ENCODE measurements at places on chromosomes 3 and 15. TPM values are rescaled to one million over a fixed set of nuclear protein-coding genes. Genes with fewer than 3 reads are reported as not detected.

- no peak overlapping the region for H3K27ac ChIP-seq
- H3K4me3 ChIP-seq = no peak overlapping the region
- no peaks in the 10 kb centered on the region for H3K4me1 ChIP-seq
Observed at GRCh38 chr3:10119376-10119775, 3.9 kb downstream of the BRK1 start.

DNA sequence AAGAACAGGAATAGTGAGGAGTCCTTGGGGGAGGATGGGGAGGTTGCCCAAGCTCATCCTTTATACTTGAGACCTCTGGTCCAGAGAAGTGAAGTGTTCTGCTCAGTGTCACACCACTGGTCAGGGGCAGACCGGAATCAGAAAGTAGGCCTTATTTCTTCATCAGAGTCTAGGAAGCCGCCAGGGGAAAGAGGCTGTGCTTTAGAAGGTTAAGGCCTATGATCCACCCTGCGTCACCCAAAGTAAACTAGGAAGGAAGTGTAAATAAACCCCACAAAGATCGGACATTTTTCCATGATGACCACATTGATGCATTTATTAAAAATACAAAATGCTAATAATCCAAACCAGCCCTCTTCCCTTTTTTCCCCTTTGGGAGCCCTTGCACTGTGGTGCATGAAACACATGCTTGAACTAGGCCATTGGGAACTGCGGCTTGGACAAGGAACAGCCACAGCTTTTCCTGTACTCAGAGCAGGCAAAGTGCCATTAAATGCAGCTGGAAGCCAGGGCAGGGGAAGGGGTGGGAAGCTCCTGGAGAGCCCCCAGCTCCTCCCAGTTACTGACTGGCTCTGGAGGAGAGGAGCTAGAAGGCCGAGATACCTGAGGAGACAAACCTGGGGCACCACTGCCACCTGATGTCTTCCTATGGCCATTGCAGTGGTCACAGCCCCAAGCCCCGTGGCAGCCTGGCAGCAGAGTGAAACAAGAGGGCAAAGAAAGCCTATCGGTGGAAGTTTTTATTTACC, 37.0 kb downstream of the CDC25A start:
- H3K4me3 ChIP-seq = no peak overlapping the region
- no peaks in the 10 kb centered on the region for H3K27me3 ChIP-seq
- DNase-seq = peak; percentile 85
- H3K27ac ChIP-seq = no peak overlapping the region
- peaks cover 35% of the 10 kb centered on the region for H3K4me1 ChIP-seq
- H3K36me3 ChIP-seq = peaks cover 4% of the 10 kb centered on the region

DNA sequence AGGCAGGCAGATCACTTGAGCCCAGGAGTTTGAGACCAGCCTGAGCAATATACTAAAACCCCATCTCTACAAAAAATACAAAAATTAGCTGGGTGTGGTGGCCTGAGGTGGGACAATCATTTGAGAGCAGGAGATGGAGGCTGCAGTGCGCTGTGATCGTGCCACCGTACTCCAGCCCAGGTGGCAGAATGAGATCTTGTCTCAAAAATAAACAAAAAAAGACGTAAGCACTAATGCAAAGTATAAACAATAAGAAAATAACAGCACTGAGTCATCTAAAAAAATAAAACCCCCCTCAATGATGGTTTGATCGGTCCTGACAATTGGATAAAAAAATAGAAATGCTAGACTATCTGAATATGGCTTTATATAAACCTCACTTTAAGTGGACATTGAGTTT, 3.6 kb downstream of the PPP1R2 start:
- H3K27ac ChIP-seq = no peak overlapping the region
- peaks cover 7% of the 10 kb centered on the region for H3K27me3 ChIP-seq

GRCh38 chr3:43323541-43323940, 37.2 kb downstream of the SNRK start:
- no peak for DNase-seq
- H3K27me3 ChIP-seq = no peaks in the 10 kb centered on the region
- no peak overlapping the region for H3K4me3 ChIP-seq
- no peaks in the 10 kb centered on the region for H3K36me3 ChIP-seq
- no peaks in the 10 kb centered on the region for H3K4me1 ChIP-seq
- no peak overlapping the region for H3K27ac ChIP-seq

DNA sequence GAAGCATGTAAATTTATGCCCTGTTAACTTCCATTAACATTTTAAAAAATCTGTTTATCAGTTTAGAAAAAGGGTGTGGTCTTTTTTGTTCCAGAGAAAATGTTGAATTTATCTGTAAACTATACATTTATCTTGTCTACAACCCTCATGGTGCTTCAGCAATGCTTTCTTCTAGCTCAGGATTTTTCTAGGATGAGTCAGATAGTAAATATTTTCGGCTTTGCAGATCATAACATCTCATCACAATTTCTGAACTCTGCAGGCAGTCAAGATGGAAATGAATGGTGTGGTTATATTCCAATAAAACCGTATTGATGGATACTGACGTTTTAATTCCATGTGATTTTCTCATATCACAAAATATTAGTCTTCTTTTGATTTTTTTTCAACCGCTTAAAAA, 70.5 kb upstream of the FOXB1 start:
- no peak overlapping the region for H3K27ac ChIP-seq
- H3K36me3 ChIP-seq = no peaks in the 10 kb centered on the region
- no peak for DNase-seq
- peaks cover 42% of the 10 kb centered on the region for H3K27me3 ChIP-seq

- no peak for DNase-seq
- H3K4me1 ChIP-seq = no peaks in the 10 kb centered on the region
- no peak overlapping the region for H3K27ac ChIP-seq
- H3K27me3 ChIP-seq = no peaks in the 10 kb centered on the region
- H3K4me3 ChIP-seq = no peak overlapping the region
Observed at GRCh38 chr15:39052323-39052705, 487.7 kb upstream of the RASGRP1 start.

DNA sequence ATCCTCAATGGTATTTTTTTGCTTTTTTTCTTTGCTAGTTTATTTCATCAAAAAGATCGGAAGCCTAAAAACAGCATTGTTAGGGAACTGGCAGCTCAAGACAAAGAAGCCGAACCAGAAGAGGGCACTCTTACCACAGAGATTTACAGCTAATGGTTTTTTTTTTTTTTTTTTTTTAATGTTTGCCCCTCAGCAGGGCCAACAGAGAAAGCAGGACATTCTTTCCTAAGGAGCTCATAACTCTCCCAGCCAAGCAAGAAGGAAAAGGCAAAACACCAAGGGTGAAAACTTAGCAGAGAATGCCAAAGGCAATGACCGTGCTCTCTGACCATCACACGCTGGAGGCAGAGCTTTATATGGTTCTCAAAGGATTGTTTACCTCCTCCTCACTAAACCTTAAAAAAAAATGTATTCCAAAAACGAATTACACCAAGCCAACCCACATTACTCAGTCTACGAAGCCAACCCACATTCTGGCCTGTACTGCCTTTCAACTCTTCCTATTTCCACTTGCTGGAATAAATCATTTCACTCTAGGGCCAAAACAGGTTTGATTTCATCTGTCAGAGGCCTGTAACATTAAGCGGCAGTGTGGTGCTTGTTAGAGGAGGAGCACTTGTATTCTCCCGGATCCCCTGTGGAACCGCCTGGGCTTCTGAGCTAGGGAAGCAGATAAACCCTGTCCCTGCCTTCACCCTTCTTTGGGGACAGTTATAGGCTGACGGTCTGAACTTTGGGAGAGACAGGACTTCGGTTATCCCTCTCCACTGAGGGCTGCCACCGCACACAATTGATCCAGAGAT, 35.6 kb upstream of the GYG1 start:
- H3K27ac ChIP-seq = no peak overlapping the region
- no peaks in the 10 kb centered on the region for H3K36me3 ChIP-seq
- peak; percentile 74 for DNase-seq
- no peak overlapping the region for H3K4me3 ChIP-seq

GRCh38 chr3:148173851-148174250, 523.9 kb upstream of the AGTR1 start:
- no peak overlapping the region for H3K4me3 ChIP-seq
- H3K4me1 ChIP-seq = peaks cover 14% of the 10 kb centered on the region
- no peak for DNase-seq
- H3K27me3 ChIP-seq = no peaks in the 10 kb centered on the region

- H3K36me3 ChIP-seq = no peaks in the 10 kb centered on the region
- H3K27me3 ChIP-seq = no peaks in the 10 kb centered on the region
- no peak overlapping the region for H3K27ac ChIP-seq
- no peak overlapping the region for H3K4me3 ChIP-seq
- no peak for DNase-seq
Observed at GRCh38 chr3:187025656-187026316, 95.5 kb downstream of the ST6GAL1 start.

DNA sequence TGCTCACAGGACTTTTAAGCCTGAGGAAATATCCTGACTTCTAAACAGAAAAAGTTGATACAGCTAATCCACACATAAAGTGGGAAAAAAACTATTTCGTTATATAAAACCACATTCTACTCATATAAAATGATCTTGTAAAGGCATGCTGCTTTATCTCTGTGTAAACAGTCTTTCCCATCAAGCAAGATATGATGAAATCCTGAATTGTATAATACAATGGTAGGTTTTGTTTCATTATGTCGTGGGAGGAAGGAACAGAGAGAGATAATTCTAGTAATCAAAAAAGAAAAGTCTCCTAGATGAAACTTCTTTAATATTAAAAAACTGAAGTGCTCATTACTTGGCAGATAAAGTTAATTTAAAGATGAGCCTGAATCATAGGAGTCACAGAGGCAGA, 92.6 kb upstream of the SNTN start:
- no peak for DNase-seq
- H3K27me3 ChIP-seq = no peaks in the 10 kb centered on the region
- peaks cover 12% of the 10 kb centered on the region for H3K4me1 ChIP-seq
- no peaks in the 10 kb centered on the region for H3K36me3 ChIP-seq
- H3K4me3 ChIP-seq = no peak overlapping the region
- peak overlapping the region; percentile 61 for H3K27ac ChIP-seq

GRCh38 chr3:193863657-193864357, 270.8 kb downstream of the OPA1 start:
- peaks cover 8% of the 10 kb centered on the region for H3K36me3 ChIP-seq
- H3K27ac ChIP-seq = no peak overlapping the region
- H3K4me3 ChIP-seq = no peak overlapping the region
- H3K4me1 ChIP-seq = peaks cover 74% of the 10 kb centered on the region
- no peaks in the 10 kb centered on the region for H3K27me3 ChIP-seq

The HYAL1 gene
- 1.3 TPM for total RNA-seq

The SLC7A14 gene
- total RNA-seq = not detected

The WDR76 gene
- total RNA-seq = 7.8 TPM

The GNB4 gene
- total RNA-seq = 22.6 TPM

Measured in Calu3 (cell line).